Umbilical cord (tissue), 2 donors: ENCODE measurements at places on chromosomes 2 and 18.

DNA sequence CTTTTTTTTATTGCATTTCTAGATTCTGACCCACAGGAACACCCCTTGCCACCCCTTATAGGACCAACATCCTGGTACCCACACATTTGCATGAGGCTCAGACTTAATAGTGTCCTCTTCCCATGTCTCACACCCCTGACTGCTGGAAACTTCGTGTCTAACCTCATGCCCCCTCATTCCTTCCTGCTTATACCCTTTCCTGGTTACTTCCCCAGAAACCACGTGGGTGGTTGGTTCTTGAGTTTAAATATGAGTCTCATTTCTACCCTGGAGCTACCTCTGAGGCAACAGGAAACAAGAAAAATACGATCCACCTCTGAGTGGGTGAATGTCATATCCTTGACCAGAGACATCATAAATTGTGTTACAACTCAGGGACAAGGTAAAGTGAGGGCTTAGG, 1.6 kb downstream of the TNP1 start:
- no peak for DNase-seq

DNA sequence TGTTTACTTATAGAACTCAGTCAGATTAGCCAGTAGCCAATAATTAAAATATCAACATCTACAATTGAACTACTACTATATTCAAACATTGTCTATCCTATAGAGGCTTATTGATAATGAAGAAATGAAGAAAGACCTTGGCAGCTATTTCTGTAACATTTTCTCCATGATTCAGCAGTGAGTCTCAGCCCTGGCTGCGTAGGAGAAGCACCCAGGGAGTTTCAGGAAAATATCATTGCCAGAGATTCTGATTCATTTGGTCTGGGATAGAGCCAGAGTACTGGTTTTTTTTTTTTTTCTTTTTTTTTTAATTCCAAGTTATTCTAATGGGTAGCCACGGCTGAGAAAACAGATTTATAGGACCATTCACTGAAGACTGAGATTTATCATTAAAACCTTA, 404.8 kb downstream of the TXNL1 start:
- no peak for DNase-seq

DNA sequence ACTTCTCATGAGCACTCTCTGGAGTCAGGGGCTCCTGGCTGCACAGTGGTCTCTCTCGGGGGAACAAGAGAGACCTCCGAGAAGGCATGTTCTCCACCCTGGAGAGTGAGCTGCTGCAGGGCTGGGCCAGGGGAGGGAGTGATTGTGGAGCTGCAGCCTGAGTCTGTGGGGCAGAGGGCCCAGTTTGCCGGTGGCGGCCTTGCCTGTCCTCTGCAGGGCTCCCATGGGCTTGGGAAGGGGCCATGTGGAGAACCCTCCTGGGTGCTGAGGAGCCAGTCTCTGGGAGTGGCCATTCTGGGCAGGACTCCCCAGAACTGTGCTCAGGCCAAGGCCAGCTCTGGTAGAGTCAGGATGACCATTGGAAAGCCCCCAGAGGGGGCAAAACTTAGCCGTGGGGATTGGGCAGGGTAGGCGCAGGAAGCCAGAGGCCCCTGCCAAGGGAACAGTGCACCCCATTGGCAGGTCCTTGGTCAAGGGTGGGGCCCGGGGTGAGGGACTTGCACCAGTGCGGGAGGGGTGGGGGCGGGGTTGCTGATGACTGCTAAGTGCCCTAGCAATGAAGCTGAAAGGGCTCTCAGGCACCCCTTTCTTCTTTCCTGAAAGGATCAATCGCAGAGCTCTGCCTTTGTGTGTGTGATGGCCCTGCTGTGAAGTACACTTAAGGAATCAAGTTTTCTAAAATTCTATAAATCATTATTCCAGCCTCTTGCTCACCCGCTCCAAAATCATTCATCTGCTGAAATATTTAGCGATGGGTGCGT, 69.7 kb upstream of the BOD1L2 start:
- no peak for DNase-seq

DNA sequence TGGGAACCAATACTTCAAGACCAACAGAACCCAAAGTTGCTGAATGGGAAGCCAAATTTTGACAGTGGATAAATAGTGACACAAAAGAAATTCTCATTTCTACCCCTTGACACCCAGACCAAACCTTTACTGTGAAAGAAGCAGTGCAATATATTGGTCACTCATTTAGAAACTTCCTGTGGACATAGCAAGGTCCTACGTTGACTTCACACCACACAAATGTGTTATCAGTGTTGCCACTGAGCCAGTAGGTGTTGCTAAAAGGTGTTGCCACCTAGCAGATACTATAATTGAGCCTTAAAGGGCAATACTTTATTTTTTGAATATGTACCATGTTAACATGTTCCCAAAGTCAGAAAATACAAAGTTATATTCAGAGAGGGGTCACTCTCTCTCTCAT, 1008.9 kb upstream of the CDH2 start:
- DNase-seq, result no peak
